ENCODE measurements at places on chromosomes 16 and 17.

GRCh38 chr17:21212826-21213637, 929 bp downstream of the TMEM11 start:
- DNase-seq = no peak

DNA sequence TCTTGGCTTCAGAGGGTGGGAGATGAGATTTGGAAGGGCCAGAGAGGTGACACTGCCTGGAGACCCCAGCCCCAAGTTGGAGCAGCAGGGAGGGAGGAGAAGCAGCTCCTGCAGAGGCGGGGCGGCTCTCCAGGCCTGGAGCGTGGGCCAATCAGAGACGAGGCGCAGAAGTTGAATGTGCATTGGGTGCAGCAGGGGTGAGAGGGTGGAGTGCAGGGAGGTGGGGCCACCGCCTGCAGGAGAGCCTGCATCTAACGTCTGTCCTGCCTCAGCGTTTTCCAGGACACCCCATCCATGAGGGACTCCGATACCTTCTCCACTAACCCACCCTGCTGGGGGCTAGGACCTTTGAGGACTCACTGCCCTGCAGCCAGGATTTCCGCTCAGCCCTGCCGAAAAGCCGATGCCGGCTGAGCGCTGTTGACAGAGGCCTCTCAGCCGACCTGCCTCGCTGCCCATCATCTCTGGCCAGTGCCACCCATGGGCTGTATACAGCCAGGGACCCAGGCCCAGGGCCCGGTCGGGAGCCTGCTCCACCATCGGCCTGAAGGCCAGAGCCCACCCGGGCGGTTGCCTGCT, 146.2 kb downstream of the ENGASE start:
- no peak for DNase-seq

DNA sequence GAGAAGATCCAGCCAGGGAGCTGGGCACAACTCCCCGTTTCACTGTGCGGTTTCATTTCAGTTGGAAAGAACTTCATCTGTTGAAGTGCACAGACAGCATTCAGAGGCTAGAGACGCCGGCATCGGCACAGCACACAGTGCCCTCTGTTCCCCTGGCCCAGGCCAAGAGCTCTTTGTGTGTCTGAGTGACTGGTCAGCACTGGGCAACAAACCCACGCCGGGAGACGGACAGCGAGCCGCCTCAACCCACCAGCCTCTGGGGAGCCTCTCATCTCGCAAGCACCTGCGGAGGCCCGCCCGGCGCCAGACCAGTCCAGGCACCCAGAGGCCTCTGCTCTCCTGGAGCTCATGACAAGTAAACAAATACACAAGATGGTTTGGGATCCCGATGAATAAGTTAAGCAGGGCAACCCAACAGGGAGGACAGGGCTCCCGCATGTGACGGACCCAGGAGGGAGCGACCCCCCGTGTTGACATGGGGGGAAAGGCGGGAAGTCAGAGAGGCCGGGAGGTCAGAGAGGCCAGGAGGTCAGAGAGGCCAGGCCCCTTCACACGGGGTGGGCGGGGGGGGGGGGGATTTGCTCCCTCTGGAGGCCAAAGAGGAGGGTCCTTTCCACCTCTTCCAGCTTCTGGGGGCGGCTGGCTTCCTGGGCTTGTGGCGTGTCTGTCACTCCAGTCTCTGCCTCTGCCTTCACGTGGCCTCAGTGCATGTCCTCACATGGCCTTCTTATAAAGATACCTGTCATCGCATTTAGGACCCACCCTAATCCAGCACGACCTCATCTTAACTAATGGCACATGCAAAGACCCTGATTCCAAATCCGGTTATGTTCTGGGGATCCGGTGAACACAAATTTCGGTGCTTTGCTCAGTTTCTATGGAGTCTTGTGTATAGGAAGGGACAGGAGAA, 25.8 kb upstream of the KLHDC4 start:
- no peak for DNase-seq

- no peak for DNase-seq
These were observed 419.9 kb downstream of the CDH13 start for GRCh38 chr16:83046664-83047063.

DNA sequence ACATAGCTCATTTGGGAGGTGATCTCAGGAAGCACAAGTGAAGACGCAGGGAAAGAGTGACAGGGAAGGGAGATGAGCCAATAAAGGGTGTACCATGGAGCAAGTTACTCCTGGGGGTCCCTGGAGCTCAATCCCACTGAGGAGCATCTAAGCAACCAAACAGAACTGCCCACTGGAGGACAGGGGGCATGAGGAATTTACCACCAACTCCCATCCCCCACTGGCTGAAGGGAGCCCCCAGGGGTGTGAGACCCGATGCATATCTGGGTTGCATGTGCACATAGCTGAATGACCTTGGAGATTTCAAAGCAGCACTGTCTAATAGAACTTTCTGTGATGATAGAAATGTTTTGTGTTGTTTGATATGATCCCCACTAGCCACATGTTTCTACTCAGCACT, 29.6 kb downstream of the C16orf82 start:
- no peak for DNase-seq

DNA sequence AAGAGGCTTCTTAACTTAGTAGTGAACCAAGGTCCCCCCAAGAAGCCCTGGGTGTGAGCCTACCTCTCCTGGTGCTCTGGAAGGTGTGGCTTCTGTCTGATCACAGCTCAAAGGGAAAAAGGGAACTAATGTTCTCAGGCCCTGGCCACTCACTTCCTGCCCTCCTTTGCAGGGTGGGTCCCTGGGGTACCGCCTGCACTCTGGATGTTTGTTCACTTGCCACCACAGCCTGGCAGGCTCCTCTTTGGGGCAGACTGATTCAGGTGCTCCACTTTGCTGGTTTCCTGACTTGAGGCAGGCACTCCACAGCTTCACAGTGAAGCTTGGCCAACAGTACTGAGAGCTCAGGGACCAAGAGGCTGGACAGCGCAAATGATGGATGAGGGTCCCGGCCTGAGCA, 5.9 kb upstream of the MYO15A start:
- DNase-seq = no peak

- DNase-seq = no peak
These were observed 2.7 kb downstream of the PRCD start for GRCh38 chr17:76542566-76542971.

GRCh38 chr17:17613708-17614114, 22.2 kb upstream of the PEMT start:
- DNase-seq = peak; percentile 31

GRCh38 chr16:25542306-25542705, 149.5 kb upstream of the HS3ST4 start:
- no peak for DNase-seq

DNA sequence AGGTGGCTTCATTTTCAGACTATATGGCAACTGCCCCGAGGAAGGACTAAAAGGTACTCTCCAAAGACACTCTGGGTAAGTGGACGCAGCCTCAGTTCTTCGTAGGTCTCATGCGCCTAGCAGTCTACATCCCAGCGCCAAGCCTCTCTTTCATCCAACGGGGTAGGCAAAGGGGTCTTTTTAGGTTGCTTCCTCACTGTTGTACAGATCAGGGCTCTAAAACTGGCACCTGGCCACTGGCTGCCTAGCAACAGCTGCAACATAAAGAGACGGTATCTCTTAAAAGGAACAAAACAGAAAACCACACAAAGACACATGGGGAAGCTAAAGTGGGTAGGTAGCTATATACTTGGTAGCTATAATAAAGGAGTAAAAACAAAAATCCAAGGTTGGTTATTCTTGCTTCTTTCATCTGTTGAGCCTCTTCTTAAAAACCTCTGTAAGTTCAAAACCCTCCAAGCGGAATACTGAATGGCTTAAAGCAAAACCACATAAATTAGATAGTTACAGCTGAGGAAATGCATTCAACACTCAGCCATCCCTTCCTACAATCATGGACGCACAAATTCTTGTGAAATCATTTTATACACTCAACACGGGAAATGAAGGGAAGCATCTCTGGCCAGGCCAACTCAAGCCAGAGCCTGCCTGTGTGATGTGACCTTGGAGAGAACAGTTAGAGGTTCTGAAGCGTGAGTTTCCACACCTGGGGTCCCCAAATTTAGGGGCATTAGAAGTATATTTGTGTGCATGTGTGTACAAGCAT, 22.7 kb downstream of the CYTH1 start:
- peak; percentile 90 for DNase-seq

DNA sequence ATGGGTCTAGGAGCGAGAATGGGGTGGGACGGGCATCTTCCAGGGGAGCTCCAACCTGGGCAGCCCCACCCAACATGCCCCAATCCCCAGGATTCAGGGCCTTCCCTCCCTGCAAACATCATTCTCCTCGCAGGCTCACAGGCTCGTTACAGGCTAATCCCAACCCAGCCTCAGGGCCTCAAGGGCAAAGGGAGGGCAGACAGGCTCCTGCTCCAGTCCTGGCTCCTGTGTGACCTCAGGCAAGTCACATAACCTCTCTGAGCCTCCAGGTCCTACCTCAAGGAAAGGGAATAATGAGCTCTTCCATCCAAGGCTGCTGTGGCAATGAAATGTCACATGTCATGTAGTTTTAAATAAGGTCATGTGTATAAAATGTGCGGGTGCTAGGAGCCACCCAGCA, 186.5 kb upstream of the TNRC6C start:
- DNase-seq = no peak

- peak; percentile 84 for DNase-seq
These were observed at the start of gene FAAP100 for GRCh38 chr17:81552244-81553017. TSS of gene FAAP100 (minus strand) at chr17:81552353. CDS start at chr17:81552330, 23 bp downstream.

DNA sequence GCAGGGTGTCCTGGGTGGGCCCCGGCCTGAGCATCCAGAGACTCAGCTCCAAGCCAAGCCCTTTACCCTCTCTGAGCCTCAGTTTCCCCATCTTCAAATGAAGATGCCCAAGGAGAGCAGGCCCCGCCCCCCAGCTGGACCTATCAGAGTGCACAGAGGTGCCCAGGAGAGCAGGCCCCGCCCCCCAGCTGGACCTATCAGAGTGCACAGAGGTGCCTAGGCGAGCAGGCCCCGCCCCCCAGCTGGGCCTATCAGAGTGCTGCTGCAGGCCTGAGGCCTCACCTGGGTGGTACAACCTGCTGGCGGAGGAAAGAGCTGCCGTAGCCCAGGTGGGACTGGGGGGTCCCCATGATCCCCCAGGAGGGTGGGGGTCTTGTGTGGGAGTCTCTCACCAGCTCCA, 3.4 kb upstream of the SSTR5 start:
- DNase-seq = no peak

DNA sequence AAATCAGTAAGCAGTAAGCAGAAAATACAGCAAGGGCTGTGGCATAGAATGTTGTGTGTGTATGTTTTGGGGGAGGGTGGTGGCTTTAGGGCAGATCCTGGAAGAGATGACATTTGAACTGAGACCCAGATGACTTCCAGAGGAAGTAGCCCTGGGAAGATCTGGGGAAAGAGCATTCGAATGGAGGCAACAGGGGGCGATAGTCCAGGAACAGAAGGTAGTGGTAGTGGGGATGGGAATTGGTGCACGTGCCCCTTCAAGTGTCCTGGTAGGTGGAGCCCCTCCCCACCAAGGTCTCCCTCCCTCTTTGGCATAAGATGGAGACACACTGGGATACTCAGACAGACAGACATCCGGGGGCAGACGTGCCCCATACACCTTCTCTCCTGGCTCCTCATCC, 14.1 kb downstream of the ARHGEF15 start:
- no peak for DNase-seq

DNA sequence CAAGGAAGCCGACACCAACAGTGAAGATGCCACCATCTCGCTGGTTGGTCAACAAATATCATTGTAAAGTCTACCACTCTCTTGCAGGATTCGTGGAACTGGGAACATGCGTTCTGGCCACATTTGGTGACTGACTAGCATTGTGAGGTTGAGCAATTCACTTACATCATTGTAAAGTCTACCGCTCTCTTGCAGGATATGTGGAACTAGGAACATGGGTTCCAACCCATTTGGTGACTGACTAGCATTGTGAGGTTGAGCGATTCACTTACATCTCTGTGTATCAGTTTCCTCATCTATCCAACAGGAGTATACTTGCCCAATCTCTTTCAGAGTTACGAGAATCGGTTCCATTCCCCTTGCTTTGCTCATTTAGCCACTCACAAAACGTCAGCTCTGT, 42.6 kb upstream of the RPH3AL start:
- DNase-seq = no peak

DNA sequence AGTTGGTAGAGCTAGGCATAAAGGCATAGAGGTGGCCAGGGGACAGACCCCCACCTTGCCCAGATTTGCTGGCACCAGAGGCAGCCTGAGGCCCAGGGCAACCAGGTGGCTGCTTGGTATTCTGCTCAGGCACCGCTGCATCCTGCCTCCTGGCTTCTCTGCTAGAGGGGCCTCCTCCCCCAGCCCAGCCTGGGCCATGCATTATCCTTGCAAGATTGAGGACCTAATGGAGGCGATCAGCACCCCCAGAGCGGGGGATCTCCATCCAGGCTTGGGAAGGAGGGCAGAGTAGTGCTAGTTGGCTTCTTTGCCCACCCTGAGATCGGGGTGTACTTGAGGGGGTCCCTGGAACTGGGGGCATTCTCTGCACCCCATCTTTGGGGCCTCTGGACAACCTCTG, 23.8 kb downstream of the CDK5RAP3 start:
- no peak for DNase-seq

DNA sequence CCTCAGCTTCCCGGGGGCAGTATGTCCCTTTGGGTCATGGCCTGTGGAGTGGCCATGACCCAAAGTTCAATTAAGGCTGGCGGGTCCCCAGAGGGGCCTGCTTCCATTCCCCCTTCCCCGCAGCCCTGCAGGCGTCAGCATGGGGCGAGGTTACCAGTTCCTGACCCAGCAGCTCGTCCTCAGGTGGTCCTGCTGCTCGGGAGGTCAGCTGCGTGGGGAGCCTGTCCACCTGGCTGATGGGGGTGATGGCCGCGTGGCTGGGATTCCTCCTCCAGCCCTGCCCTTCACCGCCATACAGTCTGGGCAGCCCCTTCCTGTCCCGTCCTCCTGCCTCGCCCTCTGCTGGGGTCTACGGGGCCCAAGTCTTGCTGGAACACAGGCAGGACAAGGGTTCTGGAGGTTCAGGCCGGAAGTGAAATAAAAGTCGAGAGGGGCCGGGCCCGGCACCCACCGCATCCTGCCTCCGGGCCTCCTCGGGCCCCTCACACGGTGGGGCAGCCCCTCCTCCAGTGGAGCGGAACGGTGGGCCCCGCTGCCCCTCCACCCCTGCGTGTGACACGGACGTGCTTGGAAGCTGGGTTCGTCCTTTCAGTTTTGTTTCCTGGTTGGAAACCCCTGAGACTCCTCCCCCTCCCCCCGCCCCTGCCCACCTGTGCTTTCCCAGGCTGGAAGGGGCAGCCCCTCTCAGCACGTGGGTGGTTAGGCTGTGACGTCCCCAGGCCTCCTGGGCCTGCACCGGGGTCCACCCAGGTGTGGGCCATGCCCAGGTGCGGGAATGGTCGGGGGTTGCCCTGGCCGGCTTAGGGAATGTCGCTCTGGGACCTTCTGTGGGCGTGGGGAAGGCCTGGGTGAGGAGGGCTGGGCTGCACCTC, 6.8 kb downstream of the UBALD2 start:
- peak; percentile 56 for DNase-seq

GRCh38 chr16:48394355-48394703, 9.1 kb upstream of the SIAH1 start:
- no peak for DNase-seq
